Fibroblast of skin of back (primary cell): ENCODE measurements at places on chromosomes 12 and 14.

GRCh38 chr14:90204516-90204915 is 51.8 kb upstream of the PSMC1 start:
- no peak for DNase-seq

DNA sequence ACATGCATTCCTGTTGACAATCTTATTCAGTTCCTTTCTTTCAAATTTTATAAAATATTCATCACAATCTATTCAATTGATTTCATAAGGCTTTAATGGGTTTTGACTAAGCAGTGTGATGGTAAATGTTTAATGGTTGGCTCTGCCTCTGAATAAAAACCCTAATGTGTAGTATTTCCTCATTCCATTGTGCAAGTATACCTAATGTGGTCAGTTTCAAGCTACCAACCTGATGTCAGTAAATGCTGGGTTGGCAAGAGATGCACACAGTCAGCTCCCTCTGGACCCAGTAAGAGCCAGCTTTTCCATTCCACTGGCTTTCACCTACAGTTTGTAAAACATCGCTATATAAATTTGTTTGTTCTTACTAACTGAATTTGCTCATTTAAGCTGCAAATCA is 53.9 kb downstream of the METTL25 start:
- DNase-seq, result no peak

- DNase-seq, result peak; percentile 40
Measured at GRCh38 chr12:49091836-49092085, 2.8 kb downstream of the DHH start.

GRCh38 chr12:57519796-57520052 is 590 bp downstream of the DDIT3 start:
- peak; percentile 49 for DNase-seq
